ENCODE measurements at places on chromosomes 6 and 20. TPM values are rescaled to one million over a fixed set of nuclear protein-coding genes. Genes with fewer than 3 reads are reported as not detected.

RPP40 gene
- total RNA-seq: 20.6 TPM

COL9A1 gene
- not detected for total RNA-seq

BPI gene
- not detected for total RNA-seq

BPIFB2 gene
- total RNA-seq: not detected

SLC17A5 gene
- 4.1 TPM for total RNA-seq

ADTRP gene
- 31.5 TPM for total RNA-seq

NMBR gene
- total RNA-seq: not detected

ETV7 gene
- total RNA-seq: 2.8 TPM

ZNF334 gene
- total RNA-seq: 5.1 TPM

TREM1 gene
- 0.30 TPM for total RNA-seq

- no peaks in the 10 kb centered on the region for H3K27me3 ChIP-seq
- no peak overlapping the region for H3K27ac ChIP-seq
- no peak for DNase-seq
- H3K36me3 ChIP-seq: no peaks in the 10 kb centered on the region
- H3K4me3 ChIP-seq: no peak overlapping the region
Measured at GRCh38 chr20:61173961-61174725, 77.9 kb upstream of the CDH4 start.

- peak overlapping the region; percentile 22 for H3K4me3 ChIP-seq
- peak overlapping the region; percentile 83 for H3K27ac ChIP-seq
- H3K4me1 ChIP-seq: peaks cover 22% of the 10 kb centered on the region
- DNase-seq: peak; percentile 13
Measured at GRCh38 chr6:15901141-15902115, 227.5 kb upstream of the MYLIP start.

DNA sequence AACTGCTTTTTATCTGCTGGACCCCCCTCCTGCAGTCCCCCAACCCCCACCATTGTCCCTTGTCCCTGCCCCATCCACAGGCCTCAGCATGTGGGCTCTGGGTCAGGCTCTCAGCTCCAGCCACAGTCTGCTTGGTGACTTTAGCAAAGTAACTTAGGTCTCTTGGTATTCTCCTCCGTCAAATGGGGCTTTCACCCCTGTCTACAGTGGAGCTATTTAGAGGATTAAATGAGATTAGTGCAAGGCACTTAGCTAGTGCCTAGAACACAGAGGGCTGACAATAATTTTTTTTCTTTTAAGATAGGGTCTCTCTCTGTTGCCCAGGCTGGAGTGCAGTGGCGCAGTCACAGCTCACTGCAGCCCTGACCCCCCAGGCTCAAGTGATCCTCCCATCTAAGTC is 71.9 kb downstream of the TCP11 start:
- no peaks in the 10 kb centered on the region for H3K27me3 ChIP-seq
- no peaks in the 10 kb centered on the region for H3K36me3 ChIP-seq
- no peak overlapping the region for H3K27ac ChIP-seq
- DNase-seq: no peak

DNA sequence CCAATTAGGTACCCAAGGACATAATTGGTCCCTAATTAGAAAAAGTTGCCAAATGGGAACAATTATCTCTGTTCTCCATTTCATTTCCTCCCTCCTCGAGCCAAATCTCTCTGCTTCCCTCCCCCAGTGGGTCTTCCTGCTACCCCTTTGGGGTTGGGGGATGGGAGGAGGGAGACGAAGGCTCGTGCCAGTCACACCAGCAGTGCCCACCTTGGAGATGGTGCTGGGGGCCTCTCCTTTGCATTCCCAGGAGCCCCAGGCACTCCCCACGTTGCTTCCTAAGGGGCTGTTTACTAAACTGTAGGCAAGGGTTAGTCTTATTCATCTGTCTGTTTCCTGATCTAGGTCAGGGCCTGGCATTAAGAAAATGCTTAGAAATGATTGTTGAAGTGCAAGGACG is 33.1 kb downstream of the MDFI start:
- no peak for DNase-seq
- no peak overlapping the region for H3K4me3 ChIP-seq
- H3K27me3 ChIP-seq: peaks cover 23% of the 10 kb centered on the region
- no peaks in the 10 kb centered on the region for H3K4me1 ChIP-seq

DNA sequence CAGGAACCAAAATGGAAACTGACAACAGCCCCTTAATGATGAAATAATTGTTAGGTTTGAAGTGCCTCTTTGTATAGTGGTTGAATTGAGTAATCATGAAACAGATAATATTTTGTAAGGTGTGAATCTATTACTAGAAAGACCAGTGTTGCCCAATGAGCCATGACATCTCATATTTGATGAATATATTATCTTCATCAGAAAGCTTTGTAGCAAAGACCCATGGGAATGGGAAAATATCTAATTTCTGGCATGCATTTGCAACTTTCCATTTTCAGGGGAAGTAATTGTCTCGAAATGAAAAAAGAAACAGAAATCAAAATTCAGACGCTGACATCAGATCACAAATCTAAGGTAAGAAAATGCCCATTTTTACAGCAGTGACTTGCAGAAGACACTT is 57.3 kb upstream of the LAMP5 start:
- no peak for DNase-seq
- no peaks in the 10 kb centered on the region for H3K36me3 ChIP-seq
- peaks cover 2% of the 10 kb centered on the region for H3K4me1 ChIP-seq

DNA sequence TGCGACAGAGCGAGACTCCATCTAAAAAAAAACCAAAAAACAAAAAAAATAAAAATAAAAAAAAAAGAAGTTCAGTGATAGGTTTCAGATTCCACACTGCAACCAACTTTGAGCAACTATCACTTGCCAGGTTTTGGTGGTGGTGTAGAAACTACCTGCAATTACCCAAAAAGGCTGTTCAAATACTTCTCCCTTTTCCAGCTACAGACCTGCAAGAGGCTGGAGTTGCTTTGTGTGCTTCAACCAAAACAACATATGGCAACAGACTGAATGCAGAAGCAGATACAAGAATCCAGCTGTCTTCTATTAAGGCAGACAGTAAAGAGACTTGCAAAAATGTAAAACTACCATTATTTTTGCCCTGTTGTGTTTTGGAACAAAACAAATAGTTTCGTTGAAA is 9.3 kb upstream of the BCAS1 start:
- DNase-seq: no peak
- H3K27ac ChIP-seq: no peak overlapping the region
- peaks cover 28% of the 10 kb centered on the region for H3K4me1 ChIP-seq

- no peak overlapping the region for H3K4me3 ChIP-seq
- H3K27me3 ChIP-seq: no peaks in the 10 kb centered on the region
- peaks cover 47% of the 10 kb centered on the region for H3K4me1 ChIP-seq
- H3K36me3 ChIP-seq: peaks cover 25% of the 10 kb centered on the region
- no peak for DNase-seq
Measured at GRCh38 chr20:32442630-32443373, 84.7 kb downstream of the ASXL1 start.

DNA sequence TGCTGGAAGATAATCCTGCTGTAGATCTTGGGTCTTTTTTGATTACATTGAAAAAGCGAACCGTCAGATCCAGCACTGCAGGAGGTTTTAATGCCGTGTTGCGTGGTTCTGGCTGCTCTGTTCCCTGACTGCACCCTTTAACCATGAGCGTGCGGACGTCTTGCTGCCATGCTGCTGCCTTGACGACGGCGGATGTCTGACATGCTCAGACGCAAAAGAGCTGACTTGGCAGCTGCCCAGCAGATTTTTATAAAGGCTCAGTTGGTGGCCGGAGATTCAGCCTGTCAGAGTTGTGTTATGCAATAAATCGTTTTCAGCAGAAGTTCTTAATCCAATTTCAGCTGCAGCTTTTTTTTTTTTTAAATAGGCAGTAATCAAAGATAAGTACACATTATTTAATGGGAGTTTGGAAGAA is 119.4 kb downstream of the JARID2 start:
- DNase-seq: peak; percentile 61
- H3K27me3 ChIP-seq: no peaks in the 10 kb centered on the region
- H3K36me3 ChIP-seq: peaks cover 28% of the 10 kb centered on the region
- H3K27ac ChIP-seq: peak overlapping the region; percentile 58
- peak overlapping the region; percentile 52 for H3K4me3 ChIP-seq
- H3K4me1 ChIP-seq: peaks cover 29% of the 10 kb centered on the region

GRCh38 chr20:63395723-63396122 is 34.6 kb upstream of the CHRNA4 start:
- H3K4me1 ChIP-seq: no peaks in the 10 kb centered on the region
- H3K4me3 ChIP-seq: no peak overlapping the region
- DNase-seq: no peak
- H3K27me3 ChIP-seq: peaks cover 5% of the 10 kb centered on the region

All from activated naive CD8-positive, alpha-beta T cell treated with anti-CD3 and anti-CD28 coated beads for 36 hours (primary cell).